ENCODE measurements at places on chromosomes 5 and 9.

DNA sequence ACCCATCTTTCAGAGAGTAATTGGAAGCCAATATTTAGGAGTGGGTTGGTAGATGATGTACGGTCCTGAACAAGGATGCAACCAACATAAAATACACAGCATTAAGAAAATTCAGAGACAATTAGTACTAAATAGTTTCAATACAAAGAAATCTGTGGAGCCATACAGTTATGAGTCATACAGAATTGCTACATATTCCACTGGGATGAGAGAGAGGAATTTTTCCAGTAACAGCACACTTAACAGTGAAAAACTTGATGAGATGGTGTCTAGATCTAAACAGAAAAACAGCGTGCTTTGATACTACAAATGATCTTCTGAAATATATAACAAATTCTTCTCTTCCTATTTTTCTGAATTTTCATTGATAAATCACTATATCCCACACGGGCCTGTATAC, 1999.3 kb upstream of the CDH9 start:
- peak; percentile 62 for DNase-seq

- no peak for DNase-seq
Observed at GRCh38 chr9:23557689-23558088, 268.4 kb downstream of the ELAVL2 start.

- DNase-seq = no peak
Observed at GRCh38 chr9:133718563-133719315, 19.4 kb downstream of the SARDH start.

- DNase-seq = no peak
Observed at GRCh38 chr9:128243215-128244018, 32.4 kb downstream of the GOLGA2 start.

DNA sequence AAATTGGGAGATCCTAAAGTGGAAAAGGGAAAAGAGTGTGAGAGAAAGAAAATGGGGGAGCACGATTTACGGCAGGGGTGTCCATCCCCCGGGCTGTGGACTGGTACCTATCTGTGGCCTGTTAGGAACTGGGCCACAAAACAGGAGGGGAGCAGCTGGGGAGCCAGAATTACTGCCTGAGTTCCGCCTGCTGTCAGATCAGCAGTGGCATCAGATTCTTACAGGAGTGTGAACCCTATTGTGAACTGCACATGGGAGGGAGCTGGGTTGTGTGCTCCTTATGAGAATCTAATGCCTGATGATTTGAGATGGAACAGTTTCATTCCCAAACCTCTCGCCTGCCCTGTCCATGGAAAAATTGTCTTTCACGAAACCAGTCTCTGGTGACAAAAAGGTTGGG, 108.3 kb upstream of the ADAMTSL1 start:
- no peak for DNase-seq

DNA sequence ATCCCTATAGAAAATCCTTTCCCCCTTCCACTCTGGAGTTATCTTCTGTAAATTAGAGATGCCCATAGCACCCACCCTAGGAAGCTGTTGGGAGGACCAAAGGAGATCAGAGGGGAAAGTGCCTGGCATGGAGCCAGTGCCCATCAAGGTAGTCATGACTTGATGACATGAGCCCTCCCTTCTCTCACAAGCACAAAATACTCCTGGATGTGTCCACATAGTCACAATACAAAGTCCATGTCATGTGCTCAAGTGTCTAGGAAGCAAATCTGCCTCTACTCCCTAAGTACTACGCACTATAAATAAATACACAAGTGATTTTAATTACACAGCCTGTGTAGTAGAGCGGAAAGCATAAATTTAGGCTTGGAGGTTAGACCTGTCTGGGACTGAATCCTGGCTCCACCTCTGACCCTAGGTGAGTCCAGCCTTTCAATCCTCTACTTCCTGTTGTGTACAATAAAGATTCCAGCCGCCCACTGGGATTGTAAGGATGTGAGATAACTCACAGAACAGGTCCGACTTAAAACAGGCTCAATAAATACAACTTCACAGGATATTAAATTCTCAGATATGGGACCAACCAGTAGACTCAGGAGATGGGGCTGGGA, 30.6 kb downstream of the TTC39B start:
- no peak for DNase-seq

DNA sequence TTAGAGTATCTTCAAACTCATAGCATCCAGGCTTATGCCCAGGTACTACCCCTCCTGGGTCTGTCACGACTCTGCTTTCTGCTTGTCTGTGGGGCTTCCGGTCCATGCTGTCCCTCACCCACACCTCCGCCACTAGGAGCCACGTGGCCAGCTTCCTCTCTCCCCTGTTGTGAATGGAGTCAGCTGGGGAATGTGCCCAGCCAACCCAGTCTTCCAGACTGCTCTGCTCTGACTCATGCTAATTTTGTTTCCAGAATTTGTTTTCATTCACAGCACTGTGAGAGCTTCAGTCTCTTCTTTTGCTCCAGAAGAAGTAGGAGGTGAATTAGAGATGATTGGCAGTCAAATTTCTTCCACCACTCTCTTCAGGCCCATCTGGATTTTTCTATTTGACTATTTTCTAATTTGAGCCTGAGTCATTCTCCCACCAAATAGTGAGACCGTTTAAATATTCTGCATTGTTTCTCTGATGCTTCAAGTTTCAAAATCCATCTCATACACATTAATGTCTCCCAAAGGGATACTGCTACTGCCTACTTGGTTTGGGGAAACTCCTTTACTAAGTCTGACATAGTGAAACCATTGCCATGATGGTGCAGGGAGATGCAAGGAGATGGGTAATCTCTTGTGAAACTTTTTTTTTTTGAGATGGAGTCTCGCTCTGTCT, 424.1 kb upstream of the KIF2A start:
- DNase-seq = no peak

GRCh38 chr5:15183520-15183919, 311.9 kb upstream of the ANKH start:
- peak; percentile 3 for DNase-seq

- no peak for DNase-seq
Observed at GRCh38 chr5:160843240-160843639, 8.8 kb downstream of the ATP10B start.

- DNase-seq = no peak
Observed at GRCh38 chr5:150021491-150022157, 21.1 kb downstream of the HMGXB3 start.

DNA sequence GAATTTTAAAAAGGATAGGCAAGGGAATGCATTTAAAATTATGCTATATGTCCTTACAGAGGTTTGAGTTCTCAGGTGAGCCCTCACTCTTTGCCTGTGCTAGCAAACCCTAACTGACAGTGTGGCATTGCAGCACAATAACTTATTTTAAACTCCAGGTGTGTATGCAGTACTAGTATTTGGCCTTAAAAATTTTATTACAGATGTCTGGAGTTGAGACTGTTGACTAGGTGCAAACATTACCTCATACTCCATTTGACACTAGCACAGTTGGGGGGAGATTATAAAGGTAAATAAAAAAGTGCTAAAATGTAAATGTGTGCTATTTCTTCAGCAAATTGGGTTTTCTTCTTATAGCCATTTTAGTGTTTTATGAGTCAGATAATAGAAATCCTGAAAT, 407.7 kb downstream of the SH3GL2 start:
- DNase-seq = no peak

DNA sequence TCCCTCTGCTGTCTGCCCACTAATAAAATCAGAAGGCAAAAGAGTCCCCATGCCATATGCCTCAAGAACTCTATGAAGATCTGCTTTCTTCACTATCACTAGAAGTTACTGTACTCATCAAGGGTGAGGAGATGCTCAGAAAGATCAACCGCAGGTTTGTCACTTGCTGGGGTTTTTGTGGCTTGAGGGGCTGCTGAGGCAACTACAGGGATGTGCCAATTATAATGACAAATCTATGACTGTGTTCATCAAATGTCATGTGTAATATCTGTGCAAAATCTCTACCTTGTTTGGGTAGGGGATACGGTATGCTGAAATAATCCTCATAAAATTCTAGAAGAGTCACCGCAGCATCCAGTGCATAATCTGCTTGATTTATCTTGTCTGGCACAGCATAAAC, 13.0 kb downstream of the ERAP1 start:
- DNase-seq = no peak

GRCh38 chr9:135002336-135002735, 84.6 kb upstream of the FCN1 start:
- DNase-seq = no peak

Measured in amniotic epithelial cell (primary cell).